ENCODE measurements at places on chromosomes 7 and 10. TPM values are rescaled to one million over a fixed set of nuclear protein-coding genes. Genes with fewer than 3 reads are reported as not detected.

- H3K27me3 ChIP-seq, result no peaks in the 10 kb centered on the region
- no peaks in the 10 kb centered on the region for H3K36me3 ChIP-seq
- no peak overlapping the region for H3K4me3 ChIP-seq
- DNase-seq, result no peak
- H3K4me1 ChIP-seq, result no peaks in the 10 kb centered on the region
These were observed 71.7 kb upstream of the AUTS2 start for GRCh38 chr7:69526570-69526969.

DNA sequence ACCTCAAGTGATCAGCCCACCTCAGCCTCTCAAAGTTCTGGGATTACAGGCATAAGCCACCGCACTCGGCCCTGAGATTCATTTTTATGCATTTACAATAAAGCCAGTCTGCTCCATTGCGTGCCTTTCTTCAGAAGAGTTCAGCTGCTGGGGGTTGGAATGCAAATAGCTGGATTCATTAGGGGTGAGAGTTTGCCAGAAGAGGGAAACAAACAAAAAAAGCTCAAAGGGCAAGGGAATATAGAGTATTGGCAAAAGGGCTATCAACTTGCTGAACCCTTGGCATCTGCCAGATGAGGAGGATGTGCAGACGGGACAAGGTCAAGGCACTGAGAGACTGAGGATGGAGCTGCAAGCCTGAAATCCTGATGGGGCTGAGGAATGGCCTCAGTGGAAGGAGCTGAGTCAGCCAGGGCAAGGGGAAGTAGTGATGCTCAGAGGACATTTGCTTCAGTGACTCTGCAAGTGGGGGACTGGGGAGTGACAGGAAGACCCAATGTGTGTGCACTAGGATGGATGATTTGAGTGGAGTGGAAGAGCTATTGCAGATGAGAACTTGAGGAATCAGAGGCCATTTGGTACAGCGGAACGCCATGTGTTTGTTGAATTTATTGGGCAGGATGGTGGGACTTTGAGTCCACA is 75.0 kb upstream of the ARMC3 start:
- no peak overlapping the region for H3K4me3 ChIP-seq
- H3K27me3 ChIP-seq, result no peaks in the 10 kb centered on the region
- no peak overlapping the region for H3K27ac ChIP-seq
- H3K4me1 ChIP-seq, result peaks cover 5% of the 10 kb centered on the region

- H3K27me3 ChIP-seq, result no peaks in the 10 kb centered on the region
- peak overlapping the region; percentile 96 for H3K27ac ChIP-seq
- peak overlapping the region; percentile 76 for H3K4me3 ChIP-seq
- no peak for DNase-seq
- peaks cover 9% of the 10 kb centered on the region for H3K36me3 ChIP-seq
These were observed 519 bp downstream of the PITRM1 start for GRCh38 chr10:3172081-3172445.

DNA sequence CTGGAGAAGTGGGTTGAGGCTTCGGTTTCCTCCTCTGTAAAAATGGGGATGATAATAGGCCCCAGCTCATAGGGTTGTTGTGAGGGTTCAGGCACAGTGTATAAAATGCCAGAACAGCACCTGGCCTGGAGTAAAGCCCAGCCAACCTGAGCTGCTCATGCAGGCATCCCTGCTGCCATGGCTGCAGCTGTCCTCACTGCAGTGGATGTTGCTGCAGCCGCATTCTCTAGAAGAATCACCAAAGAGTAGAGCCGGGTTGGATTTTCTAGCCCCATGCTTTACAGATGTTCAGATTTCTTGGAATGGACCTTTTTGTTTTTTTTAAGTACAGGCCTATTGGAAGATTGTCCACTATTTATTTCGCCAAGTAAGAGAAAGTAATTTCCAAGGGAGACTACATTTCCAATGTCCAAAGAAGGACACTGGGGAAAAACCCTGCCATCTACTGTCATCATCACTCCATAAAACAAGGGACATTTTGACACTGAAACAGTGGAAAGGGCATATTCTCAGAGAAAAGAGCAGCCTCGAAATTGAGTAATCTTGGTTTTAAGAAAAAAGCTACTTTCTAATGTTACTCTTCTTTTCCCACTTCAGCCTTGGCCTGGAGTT is 147.5 kb upstream of the TCF7L2 start:
- DNase-seq, result no peak
- H3K4me3 ChIP-seq, result no peak overlapping the region
- H3K27me3 ChIP-seq, result no peaks in the 10 kb centered on the region
- H3K36me3 ChIP-seq, result no peaks in the 10 kb centered on the region

DNA sequence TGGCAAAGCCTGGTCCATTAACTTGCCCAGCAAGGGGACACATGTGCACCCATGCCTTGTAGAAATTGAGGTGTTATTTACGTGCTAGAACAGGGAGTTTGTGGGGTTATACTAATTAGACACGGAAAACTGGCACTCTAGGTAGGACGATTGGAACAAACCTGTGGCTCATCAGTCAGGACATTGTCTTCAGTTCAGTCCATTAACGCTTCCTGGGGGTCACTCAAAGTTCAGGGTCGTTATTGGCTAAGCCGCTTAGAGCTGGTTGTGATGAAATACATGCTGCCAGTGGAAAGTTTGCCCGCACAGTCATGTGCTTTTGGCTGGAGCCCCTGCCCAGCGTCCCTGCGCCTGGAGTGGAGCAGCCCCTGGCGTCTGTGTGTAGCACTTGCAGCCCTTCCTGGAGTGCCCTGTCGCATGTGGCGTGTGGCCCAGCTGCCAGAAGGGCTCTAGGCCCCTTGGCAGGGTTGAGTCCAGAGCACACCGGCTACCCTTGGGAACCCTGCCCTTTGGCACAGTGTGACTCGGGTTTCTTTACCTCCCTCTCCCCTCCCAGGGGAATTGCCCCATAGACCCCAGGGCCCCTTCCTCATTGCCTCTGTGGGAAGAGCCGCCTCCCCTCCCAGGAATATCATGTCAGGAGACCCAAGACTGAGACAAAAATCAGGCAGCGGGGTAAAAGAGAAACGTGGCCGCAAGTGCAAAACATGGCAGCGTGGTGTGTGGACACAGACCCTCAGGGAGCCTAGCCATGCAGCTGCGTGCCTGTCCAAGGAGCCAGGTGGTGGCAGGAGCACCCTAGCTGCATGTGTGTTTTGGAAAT is 9.8 kb downstream of the ZNF775 start:
- peaks cover 8% of the 10 kb centered on the region for H3K4me1 ChIP-seq
- DNase-seq, result peak; percentile 85
- no peak overlapping the region for H3K4me3 ChIP-seq
- H3K27me3 ChIP-seq, result no peaks in the 10 kb centered on the region

Gene NPTX2
- 0.46 TPM for total RNA-seq

Gene FANK1
- total RNA-seq, result 16.8 TPM

Gene CNTNAP2
- total RNA-seq, result 0.43 TPM

Gene BLOC1S2
- total RNA-seq, result 18.0 TPM

All from lung (tissue), 17 donors.